ENCODE measurements at places on chromosomes 2 and 18. TPM values are rescaled to one million over a fixed set of nuclear protein-coding genes. Genes with fewer than 3 reads are reported as not detected.

DNA sequence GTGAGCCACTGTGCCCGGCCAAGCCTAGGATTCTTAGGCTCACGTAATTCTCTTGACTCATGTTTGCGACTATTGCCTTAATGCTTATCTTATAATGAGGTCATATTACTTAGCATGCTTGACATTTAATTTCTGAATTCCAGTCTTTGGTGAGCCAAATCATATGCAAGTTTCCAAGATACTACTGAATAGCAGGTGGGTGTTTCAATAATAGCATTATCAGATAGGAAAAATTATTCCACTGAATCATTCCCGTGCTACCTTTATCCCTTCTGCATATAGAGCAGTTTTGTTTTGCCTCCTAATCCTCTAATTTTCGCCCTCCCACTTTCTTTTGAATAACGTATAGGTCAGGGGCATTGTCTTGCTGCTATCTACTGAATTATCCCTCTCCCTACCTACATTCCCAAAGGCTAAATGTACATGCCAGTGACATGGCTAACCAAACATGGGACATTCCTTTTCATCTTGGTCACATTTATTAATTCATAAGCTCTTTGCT is 4.9 kb downstream of the DAW1 start:
- DNase-seq, result no peak

DNA sequence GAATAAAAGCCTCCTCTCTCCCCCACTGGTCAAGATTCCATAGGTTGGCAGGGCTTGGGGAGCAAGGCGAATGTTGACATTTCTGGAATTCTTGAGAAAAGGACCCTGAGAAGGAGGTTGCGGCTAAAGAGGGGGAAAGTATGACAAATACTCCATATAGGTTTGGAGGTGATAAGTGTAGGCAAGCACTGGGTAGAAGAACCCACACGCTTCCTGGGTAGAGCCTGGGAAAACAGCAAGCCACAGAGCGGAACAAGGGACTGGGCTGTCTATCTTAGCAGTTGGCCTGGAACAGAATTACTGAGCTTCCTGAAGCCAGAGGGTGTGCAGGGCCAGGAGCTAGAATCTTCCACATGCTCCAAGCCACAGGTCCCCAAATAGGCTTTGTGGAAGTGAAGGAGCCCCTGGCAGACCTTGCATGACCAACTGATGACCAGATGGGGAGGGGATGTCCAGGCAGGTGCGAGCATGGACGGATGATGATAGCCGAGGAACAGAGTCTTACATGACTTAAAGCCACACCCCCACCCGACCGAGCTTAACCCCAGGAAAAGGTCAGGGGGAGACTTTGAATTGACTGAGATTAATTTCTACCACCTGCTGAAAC is 9.9 kb downstream of the PRKAG3 start:
- peak; percentile 89 for DNase-seq

The ABCG5 gene
- total RNA-seq, result not detected

The UGT1A6 gene
- not detected for total RNA-seq

The GKN2 gene
- total RNA-seq, result not detected

- no peak for DNase-seq
These were observed 1155.8 kb upstream of the CHAC2 start for GRCh38 chr2:52611759-52612158.

The POTEJ gene
- not detected for total RNA-seq

DNA sequence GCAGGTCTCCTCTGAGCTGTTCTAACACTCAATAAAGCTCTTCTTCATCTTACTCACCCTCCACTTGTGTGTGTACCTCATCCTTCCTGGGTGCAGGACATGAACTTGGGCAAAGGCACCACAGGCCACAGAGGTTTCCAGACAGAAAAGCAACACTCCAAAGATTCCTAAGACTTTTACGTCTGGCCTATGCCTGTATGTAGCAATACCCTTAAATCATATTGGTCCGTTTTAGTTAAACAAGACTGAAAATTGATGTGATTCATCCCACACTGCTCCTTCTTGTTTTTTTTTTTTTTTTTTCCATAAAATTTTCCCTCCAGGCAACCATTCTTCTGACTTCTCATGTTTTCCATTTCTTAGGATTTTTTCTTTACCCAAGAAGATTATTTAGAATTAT is 404.3 kb downstream of the PID1 start:
- DNase-seq, result no peak

- DNase-seq, result no peak
These were observed 105.6 kb upstream of the STK17B start for GRCh38 chr2:196277002-196277401.

- DNase-seq, result no peak
These were observed 297.2 kb upstream of the FIGN start for GRCh38 chr2:164032995-164033394.

- DNase-seq, result no peak
These were observed 141.5 kb upstream of the MYCN start for GRCh38 chr2:15798701-15799431.

GRCh38 chr18:2985628-2986027 is 27.3 kb downstream of the LPIN2 start:
- no peak for DNase-seq

The CCDC102B gene
- total RNA-seq, result 6.8 TPM

The FAM237A gene
- not detected for total RNA-seq

GRCh38 chr2:135845257-135845656 is 8.3 kb upstream of the LCT start:
- DNase-seq, result peak; percentile 10

The MDH1 gene
- 206 TPM for total RNA-seq

The SLC4A3 gene
- total RNA-seq, result 20.9 TPM

The GYPC gene
- 171 TPM for total RNA-seq

DNA sequence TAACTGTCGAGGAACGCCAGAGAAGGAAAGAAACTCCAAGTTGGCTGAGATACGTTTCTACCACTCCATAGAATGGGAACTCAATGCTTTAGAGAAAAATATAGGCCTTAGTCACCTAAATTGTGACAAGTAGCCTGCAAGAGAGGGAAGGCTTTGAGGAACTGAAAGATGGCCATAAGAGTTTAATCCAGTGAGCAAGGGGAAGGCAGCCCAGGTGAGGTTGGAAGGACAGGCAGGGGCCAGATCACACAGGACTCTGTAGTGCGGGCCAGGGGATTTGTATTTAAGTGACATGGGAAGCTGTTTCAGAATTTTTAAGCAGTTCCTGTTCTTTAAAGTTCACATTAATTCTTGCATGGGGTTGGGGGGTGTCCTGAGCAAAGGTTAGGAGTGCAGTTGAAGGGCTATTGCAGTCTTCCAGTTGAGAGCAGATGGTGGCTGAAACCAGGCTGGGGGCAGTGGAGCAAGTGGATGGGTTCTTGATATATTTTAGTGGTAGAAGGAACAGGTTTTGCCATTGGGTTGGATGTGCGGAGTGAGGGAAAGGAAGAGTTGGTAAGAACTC is 138.9 kb upstream of the PELI1 start:
- DNase-seq, result no peak

The MZT2A gene
- 81.9 TPM for total RNA-seq

- DNase-seq, result no peak
These were observed 64.0 kb downstream of the MBP start for GRCh38 chr18:77068321-77069312.

- no peak for DNase-seq
These were observed 58.1 kb downstream of the AGAP1 start for GRCh38 chr2:235551965-235552364.

DNA sequence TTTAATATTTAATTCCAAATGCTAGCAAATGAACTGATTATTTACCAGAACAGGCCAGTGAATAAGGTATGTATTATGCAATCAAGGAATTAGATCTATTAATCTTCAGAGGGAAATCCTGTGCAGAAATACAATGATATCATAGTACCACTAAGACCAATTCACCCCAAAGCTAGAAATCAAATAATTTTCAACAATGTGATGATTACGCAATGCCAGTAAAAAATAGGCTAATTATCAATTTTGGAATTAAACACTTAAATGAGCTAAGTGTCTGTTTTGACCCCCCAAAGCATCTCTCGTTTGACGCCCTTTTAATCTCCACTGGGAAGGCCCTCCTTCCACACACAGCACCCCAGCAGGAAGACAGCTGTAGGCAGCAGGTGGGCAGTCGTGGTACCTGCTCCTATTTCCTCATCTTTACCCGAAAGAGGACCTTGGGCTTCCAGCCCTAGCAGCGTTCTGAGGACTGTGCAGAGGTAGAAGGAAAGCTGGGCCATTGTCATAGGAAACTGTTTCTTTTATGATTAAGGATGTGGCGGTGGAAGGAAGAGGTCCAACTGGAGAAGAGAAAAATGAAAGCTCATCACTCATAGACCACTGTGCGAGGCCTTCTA is 84.7 kb downstream of the MBP start:
- no peak for DNase-seq

All from esophagus muscularis mucosa (tissue), 4 donors.